ENCODE measurements at places on chromosomes 7 and 10. TPM values are rescaled to one million over a fixed set of nuclear protein-coding genes. Genes with fewer than 3 reads are reported as not detected.

OR6B1 gene
- not detected for total RNA-seq

TMED4 gene
- 78.0 TPM for total RNA-seq

A1CF gene
- not detected for total RNA-seq

EN2 gene
- not detected for total RNA-seq

MLLT10 gene
- 49.1 TPM for total RNA-seq

NPY4R2 gene
- not detected for total RNA-seq

ZPBP gene
- not detected for total RNA-seq

BTBD16 gene
- total RNA-seq: not detected

MRLN gene
- total RNA-seq: not detected

ALOX5 gene
- 29.6 TPM for total RNA-seq

MUC12 gene
- not detected for total RNA-seq

PCGF5 gene
- total RNA-seq: 55.3 TPM

OPALIN gene
- total RNA-seq: not detected

C10orf67 gene
- 0.20 TPM for total RNA-seq
